Effector memory CD4-positive, alpha-beta T cell (primary cell): ENCODE measurements at places on chromosomes 12 and 14.

DNA sequence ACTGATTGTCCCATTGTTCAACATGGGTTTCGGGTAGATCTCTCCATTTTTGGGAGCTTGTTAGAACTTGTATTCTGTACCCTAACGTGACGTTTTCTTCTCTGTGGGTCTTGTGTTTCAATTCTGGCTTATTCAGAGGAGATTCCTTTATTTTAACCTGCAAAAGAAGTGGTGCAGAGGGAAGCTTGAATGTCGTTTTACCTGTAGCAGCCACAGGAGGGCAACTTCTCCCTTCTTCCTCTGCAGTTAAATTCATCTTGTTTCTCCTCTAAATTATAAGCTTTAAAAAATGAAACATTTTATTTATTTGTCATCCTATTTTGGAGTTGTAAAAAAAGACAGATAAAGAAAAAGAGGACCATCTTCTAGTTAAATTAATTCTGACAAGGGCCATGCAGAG lies 13.7 kb upstream of the CLEC4D start:
- no peaks in the 10 kb centered on the region for H3K4me1 ChIP-seq
- no peak overlapping the region for H3K4me3 ChIP-seq
- H3K27ac ChIP-seq = no peak overlapping the region
- DNase-seq = no peak
- no peaks in the 10 kb centered on the region for H3K27me3 ChIP-seq

GRCh38 chr12:102740141-102740955 lies 176.7 kb downstream of the PAH start:
- no peak overlapping the region for H3K4me3 ChIP-seq
- H3K27me3 ChIP-seq = no peaks in the 10 kb centered on the region
- no peak overlapping the region for H3K27ac ChIP-seq

DNA sequence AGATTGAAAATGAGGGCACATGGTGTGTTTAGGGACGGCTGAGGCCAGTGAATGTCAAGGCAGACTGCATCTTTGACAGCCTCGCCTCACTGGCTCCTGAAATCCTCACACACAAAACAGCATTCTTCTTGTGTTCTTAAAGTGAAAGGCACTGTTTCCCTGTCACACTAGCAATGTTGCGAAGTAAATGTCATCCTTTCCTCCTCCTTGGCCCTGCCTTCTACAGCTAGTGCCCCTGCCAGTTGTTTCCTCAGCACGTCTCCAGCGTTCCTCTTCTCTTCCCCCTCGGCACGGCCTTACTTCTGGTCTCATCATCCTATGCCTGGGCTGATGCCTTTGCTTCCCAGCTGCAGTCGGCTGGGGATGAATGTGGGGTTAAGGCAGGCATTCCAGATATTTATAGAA lies 129.4 kb upstream of the DNM1L start:
- H3K36me3 ChIP-seq = no peaks in the 10 kb centered on the region
- DNase-seq = no peak
- no peak overlapping the region for H3K27ac ChIP-seq
- no peak overlapping the region for H3K4me3 ChIP-seq

DNA sequence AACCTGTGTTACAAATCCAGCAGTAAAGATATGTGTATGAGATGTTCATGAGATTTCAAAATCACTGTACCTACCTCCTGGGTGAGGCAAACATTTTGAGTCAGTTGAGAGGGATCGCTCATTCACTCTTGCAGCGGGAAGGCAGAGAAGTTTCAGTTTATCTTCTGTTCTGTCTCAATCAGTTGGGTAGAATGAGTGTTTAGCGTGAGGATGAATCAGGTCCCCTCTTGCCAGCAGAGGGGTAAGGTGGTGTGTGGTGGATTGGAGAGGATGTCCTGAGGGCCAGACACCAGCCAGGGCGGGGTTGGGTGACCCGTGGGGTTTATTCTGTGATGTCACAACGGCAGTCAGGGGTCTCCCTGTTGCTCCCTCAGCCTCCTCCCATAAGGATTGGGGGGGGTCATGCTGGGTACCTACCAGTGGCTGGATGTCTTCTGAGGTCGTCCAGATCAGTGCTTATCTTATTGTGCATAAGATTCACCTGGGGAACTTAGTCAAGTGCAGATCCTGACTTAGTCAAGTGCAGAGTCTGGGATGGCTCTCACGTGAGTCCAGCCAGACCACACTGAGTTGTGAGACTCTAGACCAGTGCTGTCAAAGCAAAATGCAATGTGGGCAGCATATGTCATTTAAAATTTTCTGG lies at the start of gene GSG1:
Gene GSG1 (minus strand): TSS at position 277 of the 643 bp plus-strand sequence. CDS start 155 bp downstream, at position 122.
- no peaks in the 10 kb centered on the region for H3K36me3 ChIP-seq
- no peak within 1 kb of the TSS for H3K4me3 ChIP-seq
- no peaks in the 10 kb centered on the region for H3K27me3 ChIP-seq

GRCh38 chr14:65239143-65239937 lies 137.0 kb upstream of the MAX start:
- no peak overlapping the region for H3K4me3 ChIP-seq
- H3K27me3 ChIP-seq = no peaks in the 10 kb centered on the region
- peaks cover 7% of the 10 kb centered on the region for H3K4me1 ChIP-seq
- DNase-seq = no peak
- H3K27ac ChIP-seq = no peak overlapping the region

GRCh38 chr14:31578792-31579501 lies 17.7 kb downstream of the NUBPL start:
- H3K36me3 ChIP-seq = peaks cover 4% of the 10 kb centered on the region
- no peak for DNase-seq
- no peaks in the 10 kb centered on the region for H3K27me3 ChIP-seq
- no peaks in the 10 kb centered on the region for H3K4me1 ChIP-seq

DNA sequence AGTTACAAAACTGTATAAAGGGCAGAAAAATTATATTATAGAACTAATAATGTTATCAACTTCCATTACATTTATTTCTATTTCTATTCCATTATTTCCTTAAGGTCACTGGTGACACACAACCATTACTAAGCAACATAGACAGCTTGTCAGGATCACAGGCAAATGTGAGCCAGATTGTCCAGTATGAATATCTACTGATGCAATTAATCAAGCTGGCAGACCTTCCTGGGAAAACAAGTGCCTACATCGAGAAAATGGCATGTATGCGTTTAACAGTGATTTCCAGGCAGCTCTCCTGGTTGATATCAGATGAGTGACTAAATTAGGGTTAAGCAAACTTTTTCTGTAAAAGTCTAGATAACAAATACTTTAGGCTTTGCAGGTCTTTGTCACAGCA lies 36.9 kb upstream of the TSPAN8 start:
- no peaks in the 10 kb centered on the region for H3K4me1 ChIP-seq
- no peak overlapping the region for H3K4me3 ChIP-seq
- no peaks in the 10 kb centered on the region for H3K27me3 ChIP-seq

DNA sequence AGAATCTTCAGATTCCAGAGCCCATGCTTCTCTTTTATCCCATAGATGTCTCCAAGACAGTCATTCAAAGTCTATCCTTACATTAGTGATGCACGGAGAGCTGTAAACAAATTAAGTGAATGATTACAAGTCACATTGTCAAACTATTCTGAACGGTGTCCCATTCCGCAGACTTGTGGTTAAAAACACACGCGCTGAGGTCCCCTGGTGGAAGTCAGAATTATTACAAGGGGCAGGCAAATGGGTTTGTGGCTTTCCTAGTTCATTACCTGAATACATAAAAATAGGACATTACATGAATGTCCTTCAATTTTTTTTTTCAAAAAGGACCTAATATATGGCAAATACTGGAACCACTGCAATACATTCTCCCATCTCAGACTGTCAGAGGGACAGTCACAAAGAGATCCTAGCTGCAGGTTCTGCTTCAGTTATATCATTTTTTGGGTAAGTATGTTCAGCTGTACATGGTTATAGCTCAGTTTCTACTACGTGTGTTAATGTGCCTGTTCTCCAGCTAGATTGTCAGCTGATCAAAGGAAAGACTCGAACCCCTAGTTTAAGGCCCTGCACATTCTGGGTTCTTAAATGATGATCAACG lies 53.1 kb upstream of the STON2 start:
- H3K27me3 ChIP-seq = no peaks in the 10 kb centered on the region
- no peaks in the 10 kb centered on the region for H3K36me3 ChIP-seq
- peak; percentile 27 for DNase-seq
- no peak overlapping the region for H3K27ac ChIP-seq

DNA sequence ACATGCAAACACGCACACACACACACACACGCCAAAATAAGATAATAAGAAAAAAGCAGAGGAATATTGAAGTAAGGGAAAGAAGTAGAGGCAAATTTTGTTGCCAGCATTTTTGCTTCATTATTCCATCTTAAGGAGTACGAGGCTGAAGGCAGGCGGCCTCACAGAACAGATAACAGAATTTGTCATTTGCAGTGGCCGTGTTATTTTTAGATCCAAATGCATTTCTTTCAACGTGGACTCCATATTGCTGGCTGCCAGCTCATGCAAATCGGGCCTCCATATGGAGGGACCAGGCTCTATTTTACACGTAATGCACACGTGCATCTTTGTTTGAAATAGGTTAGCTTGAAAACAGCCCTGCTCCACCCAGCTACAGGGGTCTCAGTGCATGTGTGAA lies 172.9 kb downstream of the RBM19 start:
- H3K27me3 ChIP-seq = no peaks in the 10 kb centered on the region
- DNase-seq = no peak
- no peak overlapping the region for H3K27ac ChIP-seq
- no peaks in the 10 kb centered on the region for H3K4me1 ChIP-seq
